ENCODE measurements at places on chromosomes 1 and 21.

- no peak for DNase-seq
Measured at GRCh38 chr1:32703479-32704291, 1.1 kb upstream of the SYNC start.

- no peak for DNase-seq
Measured at GRCh38 chr1:212976586-212976985, 26.2 kb downstream of the VASH2 start.

DNA sequence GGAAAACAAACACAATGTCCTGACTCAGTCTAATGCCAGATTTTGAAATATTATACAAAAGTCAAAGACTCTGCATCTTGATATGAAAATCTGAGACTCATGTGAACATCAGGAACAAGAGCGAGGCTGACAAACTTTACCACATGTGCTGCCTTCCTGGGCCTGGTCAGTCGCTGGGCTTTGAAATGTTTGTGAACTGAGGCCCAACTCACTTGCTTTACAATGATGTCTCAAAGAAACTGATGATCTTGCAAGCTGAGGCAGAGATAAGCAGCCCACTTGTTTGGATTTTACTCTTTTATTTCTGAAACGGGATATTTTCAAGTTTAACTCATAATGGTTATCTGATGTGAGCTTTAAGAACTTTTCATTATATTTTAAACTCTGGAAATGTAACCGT is 2.1 kb downstream of the BCAR3 start:
- no peak for DNase-seq

DNA sequence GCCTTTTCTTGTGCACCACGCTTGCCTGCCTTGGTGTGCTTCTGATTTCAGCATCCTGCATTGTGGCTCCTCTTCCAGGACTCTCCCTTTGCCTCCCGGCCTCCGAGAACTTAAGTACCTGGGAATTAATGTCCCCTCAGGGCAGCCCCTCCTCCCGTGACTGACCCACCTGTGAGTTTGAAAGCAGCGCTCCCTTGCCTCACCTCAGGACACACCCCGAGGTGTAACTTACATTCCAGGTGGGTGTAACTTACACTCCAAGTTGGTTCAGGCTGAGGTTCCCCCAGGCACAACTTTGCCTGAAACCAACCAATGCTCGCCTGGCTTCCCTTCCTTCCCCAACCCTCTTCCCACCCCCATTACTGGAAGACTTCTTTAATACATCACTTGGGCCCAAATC is 161.4 kb downstream of the KAZN start:
- DNase-seq = no peak

- DNase-seq = no peak
Measured at GRCh38 chr1:214897581-214897980, 185.0 kb upstream of the KCNK2 start.

- DNase-seq = no peak
Measured at GRCh38 chr1:114685851-114686250, 9.5 kb downstream of the AMPD1 start.

GRCh38 chr1:235650341-235651169 is 971 bp upstream of the GNG4 start:
- DNase-seq = no peak

DNA sequence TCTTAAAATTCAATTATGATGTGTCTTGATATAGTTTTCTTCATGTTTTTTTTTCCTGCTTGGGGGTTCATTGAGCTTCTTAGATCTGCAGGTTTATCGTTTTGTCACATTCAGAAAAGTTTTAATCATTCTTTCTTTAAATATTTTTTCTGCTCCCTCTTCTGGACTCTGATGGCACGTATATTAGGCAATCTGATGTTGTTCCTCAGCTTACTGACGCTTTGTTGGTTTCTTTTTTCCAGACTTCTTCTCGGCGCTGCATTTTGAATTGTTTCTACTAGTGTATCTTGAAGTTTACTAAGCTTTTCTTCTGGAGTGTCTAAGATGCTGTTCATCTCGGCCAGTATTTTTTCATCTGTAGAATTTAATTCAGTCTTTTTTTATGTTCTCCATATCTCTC is 44.8 kb upstream of the FMOD start:
- DNase-seq = no peak

- no peak for DNase-seq
Measured at GRCh38 chr1:243834130-243834529, 15.9 kb downstream of the AKT3 start.

GRCh38 chr1:113681596-113682337 is 77.5 kb downstream of the PHTF1 start:
- DNase-seq = no peak

DNA sequence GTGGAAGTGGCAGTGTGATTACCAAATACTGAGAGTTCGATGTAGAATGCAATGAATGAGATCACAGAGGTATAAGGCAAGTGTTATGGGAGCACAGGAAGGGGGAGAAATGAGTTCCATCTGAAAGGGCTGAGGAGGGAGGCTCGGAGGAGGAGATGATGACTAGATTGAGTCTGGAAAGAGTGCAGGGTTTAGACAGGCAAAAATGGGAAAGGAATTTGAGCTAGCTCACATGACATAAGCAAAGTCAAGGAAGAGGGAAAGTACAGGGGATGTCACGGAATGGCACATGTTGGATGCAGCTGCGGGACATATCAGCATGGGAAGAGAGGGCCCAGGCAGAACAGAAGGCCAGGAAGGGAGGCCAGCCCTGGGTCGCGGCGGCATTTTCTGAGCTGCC is 132.7 kb downstream of the RUNX1 start:
- DNase-seq = no peak

GRCh38 chr1:167629681-167630567 is at the start of gene RCSD1:
RCSD1 (plus strand) TSS chr1:167630232; CDS start chr1:167630424, 192 bp downstream.
- no peak for DNase-seq

DNA sequence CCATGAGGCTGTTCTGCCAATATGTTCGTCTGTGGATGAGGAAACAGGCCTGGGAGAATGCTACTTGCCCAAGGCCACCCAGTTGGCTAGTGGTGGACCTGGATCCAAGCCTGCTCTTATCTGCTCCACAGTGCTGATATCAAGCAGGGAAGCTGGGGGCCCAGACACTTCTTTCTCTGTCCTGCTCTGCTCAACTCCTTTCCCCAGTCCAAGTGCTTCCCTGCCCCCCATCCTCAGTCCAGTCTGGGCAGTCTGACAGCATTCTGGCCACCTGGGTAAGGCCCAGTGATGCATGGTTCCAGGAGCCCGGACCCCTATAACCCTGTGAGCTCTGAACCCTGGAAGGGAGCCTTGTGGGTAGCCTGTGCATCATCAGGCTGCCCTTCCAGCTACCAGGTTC is 4.2 kb upstream of the PAQR7 start:
- no peak for DNase-seq

DNA sequence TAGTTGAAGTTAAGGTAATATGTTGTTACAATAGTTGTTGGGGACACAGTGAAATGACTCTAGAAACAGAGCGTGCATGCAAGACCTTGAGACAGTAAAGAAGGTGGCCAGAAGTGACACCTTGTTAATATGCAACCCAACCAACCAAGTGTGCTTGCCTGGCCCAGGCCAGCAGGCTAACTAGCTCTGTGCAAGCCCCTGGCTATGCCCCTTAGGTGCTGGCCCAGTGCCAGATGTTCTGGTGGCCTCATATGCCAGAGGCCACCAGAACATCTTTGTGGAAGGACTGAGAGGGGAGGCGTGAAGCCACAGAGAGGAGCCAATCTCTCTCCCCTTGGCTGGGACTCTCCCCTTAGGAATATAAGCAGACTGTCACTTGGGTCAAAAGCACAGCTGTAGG is 111.2 kb upstream of the JUN start:
- DNase-seq = no peak

GRCh38 chr1:226606311-226607267 is 58.0 kb downstream of the STUM start:
- DNase-seq = no peak

DNA sequence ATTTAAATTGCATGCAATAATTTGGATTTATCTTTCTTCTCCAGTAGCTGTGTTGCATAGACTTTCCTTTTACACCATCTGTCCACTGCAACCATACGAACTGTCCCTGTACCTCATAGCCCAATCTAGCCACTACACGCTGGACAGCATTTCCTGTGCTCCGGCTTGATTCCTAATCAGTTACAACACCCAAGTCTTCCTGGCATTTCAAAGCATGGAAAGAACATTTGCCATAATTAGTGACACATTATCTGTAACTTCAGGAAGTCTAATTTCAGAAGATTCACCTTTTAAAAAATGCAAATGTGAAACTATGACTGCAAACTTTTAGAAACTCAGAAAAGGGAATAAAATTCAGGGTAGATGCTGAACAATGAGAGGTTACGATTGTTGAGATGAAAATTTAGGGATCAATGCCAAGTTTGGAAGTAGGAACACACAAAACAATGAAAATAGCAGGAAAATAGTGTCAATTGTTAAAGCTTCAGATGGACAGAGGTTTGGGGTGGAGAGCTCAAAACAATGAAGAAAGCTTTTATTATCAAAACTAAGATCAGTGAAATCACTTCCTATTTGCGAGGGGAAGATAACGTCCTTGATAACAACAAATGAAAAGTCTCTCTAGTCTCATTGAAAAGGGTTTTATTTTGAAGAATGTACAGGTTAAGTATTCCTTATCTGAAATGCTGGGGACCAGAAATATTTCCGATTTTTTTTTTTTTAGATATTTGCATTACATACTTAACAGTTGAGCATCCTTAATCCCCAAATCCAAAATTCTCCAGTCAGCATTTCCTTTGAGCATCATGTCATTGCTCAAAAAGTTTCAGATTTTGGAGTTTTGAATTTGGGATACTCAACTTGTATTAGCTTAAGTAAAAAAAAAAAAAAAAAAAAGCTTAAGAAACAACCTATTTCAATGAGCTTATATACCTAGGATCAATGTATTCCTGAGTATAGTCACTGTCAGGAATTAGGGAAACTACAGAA is 107.3 kb downstream of the FNBP1L start:
- no peak for DNase-seq

GRCh38 chr1:23525558-23526250 is 5.3 kb downstream of the E2F2 start:
- no peak for DNase-seq

Measured in activated CD8-positive, alpha-beta memory T cell treated with anti-CD3 and anti-CD28 coated beads for 1 hour (primary cell).